ENCODE measurements at places on chromosomes 2 and 18.

- no peak for DNase-seq
These were observed 44.4 kb downstream of the ACVR1 start for GRCh38 chr2:157831573-157832315.

- no peak for DNase-seq
These were observed 52.2 kb downstream of the ACKR3 start for GRCh38 chr2:236621786-236622185.

GRCh38 chr18:40911582-40912254, 1043.3 kb upstream of the PIK3C3 start:
- no peak for DNase-seq

- DNase-seq, result no peak
These were observed 63.2 kb upstream of the KLHL29 start for GRCh38 chr2:23321751-23322150.

DNA sequence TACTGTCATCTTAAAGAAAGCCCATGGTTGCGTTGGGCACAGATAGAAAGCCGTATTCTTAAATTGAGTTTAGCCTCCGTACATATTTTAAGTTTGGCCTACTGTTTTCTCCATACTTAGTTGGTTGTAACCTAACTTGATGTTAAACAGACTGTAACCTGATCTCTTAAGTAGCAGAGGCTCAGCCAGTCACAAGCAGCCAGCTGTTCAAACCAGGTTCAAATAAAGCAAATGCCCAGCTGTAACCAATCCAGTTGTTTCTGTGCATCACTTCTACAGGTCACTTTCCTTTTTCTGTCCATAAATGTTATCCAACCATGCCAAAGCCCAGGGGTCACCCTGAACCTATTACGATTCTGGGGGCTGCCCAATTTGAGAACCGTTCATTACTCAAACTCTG, 10.0 kb upstream of the THADA start:
- no peak for DNase-seq

DNA sequence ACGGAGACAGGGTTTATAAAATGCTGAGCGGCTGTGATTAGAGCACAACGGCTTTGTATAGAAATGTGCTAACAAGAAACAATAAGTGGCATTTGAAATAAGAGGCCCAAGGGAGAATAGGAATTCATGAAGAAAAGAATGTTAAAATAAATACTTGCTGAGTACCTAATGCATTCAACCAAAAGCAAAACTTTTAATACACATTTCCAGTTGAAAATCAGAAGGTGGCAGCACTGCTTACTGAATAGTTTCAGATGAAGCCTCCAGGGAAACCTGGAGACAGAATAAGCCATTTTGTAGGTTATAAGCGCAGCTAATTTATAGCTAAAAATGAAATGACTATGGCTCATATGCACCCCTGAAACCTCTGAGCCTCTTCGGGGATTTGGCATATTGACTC, 286.6 kb downstream of the DPP10 start:
- no peak for DNase-seq

DNA sequence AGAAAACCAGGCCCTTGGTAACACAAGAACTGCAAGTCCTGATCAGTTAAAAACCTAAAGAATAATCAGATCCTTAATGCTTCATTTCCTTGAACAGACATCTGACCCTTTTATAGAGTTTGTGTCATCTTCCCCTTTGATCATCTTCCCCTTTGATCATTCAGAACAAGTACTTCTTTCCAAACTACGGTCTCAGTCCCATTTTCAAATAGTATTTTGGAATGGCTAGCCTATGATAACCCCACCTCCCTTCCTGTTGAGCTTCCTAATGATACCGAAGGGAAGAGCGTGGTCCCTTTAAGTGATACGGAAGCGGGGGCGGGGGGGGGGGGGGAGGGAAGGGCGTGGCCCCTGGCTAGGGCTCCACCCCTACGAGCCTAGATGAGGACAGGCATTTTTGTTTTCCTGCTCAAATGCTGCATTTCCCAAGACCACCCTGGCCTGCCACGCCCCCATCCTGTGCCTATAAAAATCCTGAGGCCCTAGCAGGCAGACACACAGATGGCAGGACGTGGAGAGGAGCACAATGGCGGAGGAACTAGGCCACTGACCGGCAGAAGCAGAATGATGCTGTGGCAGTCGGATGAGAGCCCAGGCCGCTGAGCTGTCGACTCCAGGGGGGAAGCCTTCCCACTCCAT, 24.1 kb upstream of the CHRNA1 start:
- no peak for DNase-seq

GRCh38 chr2:128516938-128517337, 198.3 kb upstream of the HS6ST1 start:
- no peak for DNase-seq

Measured in HTR-8/SVneo (cell line).